Naive thymus-derived CD8-positive, alpha-beta T cell (primary cell): ENCODE measurements at places on chromosomes 2 and 18. TPM values are rescaled to one million over a fixed set of nuclear protein-coding genes. Genes with fewer than 3 reads are reported as not detected.

DNA sequence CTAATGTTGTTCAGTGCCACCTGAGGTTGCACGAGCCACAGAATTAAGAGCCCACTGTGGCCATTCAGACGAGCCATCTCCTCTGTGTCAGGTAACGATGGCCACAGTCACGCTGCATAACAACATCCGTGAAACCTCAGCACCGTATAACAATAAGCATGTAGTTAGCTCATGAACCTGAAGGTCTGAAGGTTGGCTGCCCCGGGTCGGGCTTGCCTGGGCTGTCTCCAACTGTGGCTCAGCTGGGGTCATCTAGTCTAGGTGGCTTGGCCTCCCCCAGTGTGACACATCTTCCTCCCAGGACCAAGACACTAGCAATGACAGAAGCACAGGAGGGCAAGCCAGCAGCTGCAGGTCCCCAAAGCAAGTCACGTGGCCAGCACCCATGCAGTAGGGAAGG, 258.0 kb downstream of the GLI2 start:
- no peak for DNase-seq
- H3K27ac ChIP-seq: no peak overlapping the region
- no peaks in the 10 kb centered on the region for H3K27me3 ChIP-seq
- H3K4me3 ChIP-seq: no peak overlapping the region
- no peaks in the 10 kb centered on the region for H3K4me1 ChIP-seq

RGPD4 gene
- 0.83 TPM for total RNA-seq

GRCh38 chr2:3725458-3726250, 22.3 kb downstream of the DCDC2C start:
- peaks cover 1% of the 10 kb centered on the region for H3K4me1 ChIP-seq
- no peak overlapping the region for H3K27ac ChIP-seq
- H3K27me3 ChIP-seq: peaks cover 56% of the 10 kb centered on the region
- H3K4me3 ChIP-seq: no peak overlapping the region

TMEM185B gene
- total RNA-seq: 20.5 TPM

CFC1 gene
- not detected for total RNA-seq

DNA sequence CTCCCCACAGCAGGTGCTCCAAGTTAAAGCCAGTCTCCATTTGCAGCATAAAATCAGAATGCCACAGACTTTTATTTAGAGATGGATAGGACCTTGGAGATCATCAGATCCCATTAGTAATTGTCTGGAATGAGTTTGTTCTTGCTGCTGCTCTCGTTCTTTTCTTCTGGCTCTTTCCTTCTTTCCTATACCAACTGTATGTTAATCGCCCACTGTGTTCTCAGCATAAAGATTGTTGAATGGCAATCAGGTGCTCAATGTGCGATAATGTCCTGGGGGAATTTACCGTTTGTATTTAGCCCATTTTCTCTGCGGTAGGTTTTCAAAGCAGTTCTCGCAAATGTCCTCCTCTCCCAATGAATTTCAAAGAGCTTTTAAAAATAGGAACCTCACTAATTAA, 3.3 kb downstream of the GPR39 start:
- peaks cover 30% of the 10 kb centered on the region for H3K27me3 ChIP-seq
- DNase-seq: no peak
- H3K36me3 ChIP-seq: no peaks in the 10 kb centered on the region
- no peak overlapping the region for H3K27ac ChIP-seq
- H3K4me1 ChIP-seq: peaks cover 1% of the 10 kb centered on the region

ERMN gene
- total RNA-seq: 4.8 TPM

CHPF gene
- total RNA-seq: 3.7 TPM

DNA sequence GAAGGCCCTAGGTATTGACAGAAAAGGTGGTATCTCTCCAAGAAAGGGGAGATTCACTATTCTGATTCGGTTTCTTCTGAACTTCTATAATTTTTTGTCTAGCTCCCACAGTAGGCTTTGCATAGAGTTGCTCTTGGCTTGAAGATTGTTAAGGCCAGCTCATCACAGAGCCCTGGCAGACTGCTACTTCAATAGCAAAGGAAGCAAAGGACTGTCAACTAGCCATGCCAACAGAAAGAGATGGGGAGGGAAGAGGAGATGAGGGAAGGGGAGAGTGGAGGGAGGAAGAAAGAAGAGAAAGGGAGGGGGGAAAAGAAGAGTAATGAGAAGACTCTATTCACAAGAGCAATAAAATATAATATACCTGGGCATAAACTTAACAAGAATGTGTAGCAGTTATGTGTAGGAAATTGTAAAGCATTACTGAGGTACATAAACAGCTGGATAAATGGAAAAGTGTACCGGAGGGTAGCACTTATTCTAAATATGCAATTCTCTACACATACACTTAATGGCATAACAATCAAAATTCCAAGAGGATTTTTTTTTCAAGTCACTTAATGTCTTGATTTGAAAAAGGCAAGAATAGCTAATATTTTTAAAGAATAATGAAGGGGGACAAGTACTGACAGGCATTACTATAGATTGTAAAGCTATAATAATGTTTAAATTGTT, 102.5 kb downstream of the LOXHD1 start:
- H3K4me1 ChIP-seq: peaks cover 1% of the 10 kb centered on the region
- no peak overlapping the region for H3K27ac ChIP-seq
- no peak overlapping the region for H3K4me3 ChIP-seq
- H3K27me3 ChIP-seq: no peaks in the 10 kb centered on the region
- no peak for DNase-seq
- no peaks in the 10 kb centered on the region for H3K36me3 ChIP-seq

GRCh38 chr2:15719566-15720313, 128.1 kb downstream of the DDX1 start:
- no peaks in the 10 kb centered on the region for H3K4me1 ChIP-seq
- no peaks in the 10 kb centered on the region for H3K27me3 ChIP-seq
- H3K27ac ChIP-seq: no peak overlapping the region
- DNase-seq: no peak
- no peaks in the 10 kb centered on the region for H3K36me3 ChIP-seq
- H3K4me3 ChIP-seq: no peak overlapping the region

GRCh38 chr18:10482985-10483949, 28.8 kb downstream of the APCDD1 start:
- no peaks in the 10 kb centered on the region for H3K27me3 ChIP-seq
- H3K27ac ChIP-seq: peak overlapping the region; percentile 48
- H3K4me3 ChIP-seq: peak overlapping the region; percentile 34
- no peaks in the 10 kb centered on the region for H3K36me3 ChIP-seq

DNA sequence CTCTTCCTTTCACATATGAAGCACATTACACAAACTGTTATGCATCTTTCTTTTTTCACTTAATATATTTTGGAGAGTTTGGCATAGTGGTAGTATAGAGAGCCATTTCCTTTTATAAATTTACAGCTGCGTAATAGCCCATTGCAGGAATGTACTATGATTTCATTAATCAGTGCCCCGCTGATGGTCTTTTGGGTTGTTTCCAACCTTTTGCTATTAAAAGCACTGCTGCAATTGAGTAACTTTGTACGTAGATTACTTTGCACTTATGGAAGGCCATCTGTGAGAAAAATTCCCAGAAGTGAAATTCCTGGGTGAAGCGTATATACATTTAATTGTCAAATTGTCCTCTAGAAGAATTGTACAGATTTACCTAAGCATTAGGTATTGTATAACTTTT, 565.3 kb upstream of the ZNF804A start:
- no peak for DNase-seq
- no peaks in the 10 kb centered on the region for H3K4me1 ChIP-seq

CNDP1 gene
- total RNA-seq: not detected

DNA sequence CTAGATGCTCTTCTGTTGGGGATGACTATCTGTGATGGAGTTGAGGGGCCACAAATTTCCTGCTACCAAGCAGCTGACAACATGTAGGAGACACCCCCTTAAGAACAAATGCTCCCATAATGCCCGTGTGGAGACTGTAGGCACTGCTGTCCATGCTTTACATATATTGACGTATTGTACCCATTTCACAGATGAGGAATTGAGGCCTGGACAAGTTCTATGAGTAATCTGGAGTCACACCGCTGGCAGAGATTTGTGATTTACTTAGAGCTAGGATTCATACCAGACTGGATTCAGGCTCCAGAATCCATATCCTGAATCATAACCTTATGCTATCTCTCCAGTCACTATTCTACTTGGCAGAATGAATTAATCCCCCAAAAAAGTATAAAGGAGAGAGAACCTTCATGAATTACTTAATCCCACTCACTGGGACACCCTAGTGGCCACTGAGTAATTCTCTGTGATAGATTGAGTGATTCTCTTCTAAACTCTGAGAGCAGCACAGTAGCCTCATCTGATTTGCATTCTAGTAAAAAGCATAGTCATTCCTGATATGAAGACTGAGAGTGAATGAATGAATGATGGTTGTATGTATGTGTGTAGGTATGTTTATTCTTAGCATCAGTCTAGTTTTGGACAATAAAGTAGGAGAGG, 460.7 kb upstream of the MEIS1 start:
- peaks cover 2% of the 10 kb centered on the region for H3K4me1 ChIP-seq
- H3K36me3 ChIP-seq: no peaks in the 10 kb centered on the region
- no peak for DNase-seq
- H3K4me3 ChIP-seq: no peak overlapping the region
- H3K27ac ChIP-seq: no peak overlapping the region
- peaks cover 9% of the 10 kb centered on the region for H3K27me3 ChIP-seq
